ENCODE measurements at places on chromosomes 12 and 14.

DNA sequence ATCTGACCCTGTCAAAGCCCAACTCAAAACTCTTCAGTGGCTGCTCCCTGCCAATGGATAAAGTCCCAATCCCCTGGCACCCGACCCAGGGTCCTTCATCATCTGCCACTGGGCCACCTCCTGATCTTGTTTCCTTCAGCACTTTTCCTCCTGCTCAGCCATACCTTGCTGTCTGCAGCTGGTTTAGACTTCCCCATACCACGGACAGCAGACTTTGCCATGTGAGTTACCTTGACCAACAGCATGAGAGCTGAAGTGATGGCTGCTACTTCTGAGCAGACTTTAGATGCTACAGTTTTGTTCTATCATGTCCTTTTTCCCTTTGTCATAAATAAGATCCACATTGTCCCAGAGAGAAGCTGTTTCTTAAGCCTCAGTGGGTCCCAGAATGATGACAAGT is 33.3 kb upstream of the STON2 start:
- no peak for DNase-seq

DNA sequence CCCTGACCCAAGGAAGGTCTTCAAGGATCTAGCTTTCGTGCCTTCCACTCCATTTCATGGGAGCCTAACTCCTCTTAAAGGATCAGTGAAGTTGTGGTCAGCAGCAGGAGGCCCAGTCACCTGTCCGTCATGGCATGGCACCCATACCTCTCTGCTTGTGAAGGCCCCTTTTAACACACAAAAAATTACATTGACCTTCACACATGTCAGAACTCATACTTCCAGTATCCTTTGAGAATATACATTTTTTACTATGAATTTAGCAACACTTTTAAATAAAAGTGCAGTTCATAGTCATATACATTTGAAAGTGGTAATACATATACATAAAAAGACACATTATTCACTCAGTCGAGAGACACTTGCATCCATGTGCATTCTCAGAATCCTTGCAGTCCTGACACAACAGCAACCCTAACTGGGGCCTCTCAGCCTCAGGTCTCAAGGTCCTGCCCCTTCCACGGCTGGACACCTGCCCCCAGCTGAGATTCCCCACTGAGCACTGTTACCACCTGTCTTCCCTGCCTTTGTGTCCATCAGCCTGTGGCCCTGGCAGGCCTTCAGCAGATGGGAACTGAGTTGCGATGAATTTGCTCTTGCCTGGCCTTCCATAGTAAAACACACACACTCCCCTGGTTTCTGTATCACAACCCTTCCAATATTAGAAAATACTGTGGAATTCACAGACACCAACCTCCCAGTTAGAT is 3.7 kb upstream of the KRT3 start:
- no peak for DNase-seq

- no peak for DNase-seq
Observed at GRCh38 chr12:48937170-48937569, 11.9 kb upstream of the FKBP11 start.

DNA sequence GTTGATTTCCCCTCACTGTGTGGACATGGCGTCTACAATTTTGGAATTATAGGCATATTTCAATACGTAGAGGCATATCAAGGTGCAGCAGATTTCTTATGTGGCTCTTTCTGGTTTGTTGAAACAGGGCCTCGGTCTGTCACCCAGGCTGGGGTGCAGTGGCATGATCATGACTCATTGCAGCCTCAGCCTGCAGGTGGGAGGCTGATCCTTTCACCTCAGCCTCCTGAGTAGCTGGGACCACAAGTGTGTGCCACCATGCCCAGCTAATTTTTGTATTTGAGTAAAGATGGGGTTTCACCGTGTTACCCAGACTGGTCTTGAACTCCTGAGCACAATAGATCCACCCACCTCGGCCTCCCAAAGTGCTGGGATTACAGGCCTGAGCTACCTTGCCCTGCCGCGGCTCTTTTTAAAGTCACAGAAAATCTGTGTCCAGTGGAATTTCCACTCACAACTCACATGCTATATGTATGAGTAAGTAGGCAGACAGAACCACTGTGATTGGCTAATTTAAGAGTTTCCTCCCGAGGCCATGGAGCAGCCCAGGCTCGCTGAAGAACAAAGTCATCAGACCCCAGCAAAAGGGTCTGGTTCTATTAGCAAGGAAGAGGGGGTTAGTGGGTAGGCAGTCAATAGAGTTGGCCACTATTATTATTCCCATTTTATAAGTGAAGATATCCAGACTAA is 9.1 kb downstream of the GNG2 start:
- peak; percentile 64 for DNase-seq

DNA sequence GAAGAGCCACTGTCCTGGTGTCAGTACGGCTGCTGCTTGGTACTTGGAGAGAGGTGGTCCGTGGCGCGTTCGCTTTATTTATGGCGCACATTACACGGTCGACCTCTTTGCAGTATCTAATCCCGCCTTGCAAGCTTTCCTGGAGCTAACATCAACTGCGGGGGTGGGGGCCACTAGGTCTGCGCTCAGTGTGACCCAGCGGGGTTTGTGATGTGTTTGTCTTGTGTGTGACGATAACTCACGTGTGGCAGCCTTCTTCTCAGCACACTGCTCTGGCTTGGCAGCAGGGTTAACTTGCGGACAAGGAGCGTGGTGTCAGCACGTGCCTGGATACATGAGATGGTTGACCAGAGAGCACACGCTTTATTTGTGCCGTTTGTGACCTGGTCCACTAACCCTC is 122.2 kb upstream of the RTL1 start:
- DNase-seq: no peak

DNA sequence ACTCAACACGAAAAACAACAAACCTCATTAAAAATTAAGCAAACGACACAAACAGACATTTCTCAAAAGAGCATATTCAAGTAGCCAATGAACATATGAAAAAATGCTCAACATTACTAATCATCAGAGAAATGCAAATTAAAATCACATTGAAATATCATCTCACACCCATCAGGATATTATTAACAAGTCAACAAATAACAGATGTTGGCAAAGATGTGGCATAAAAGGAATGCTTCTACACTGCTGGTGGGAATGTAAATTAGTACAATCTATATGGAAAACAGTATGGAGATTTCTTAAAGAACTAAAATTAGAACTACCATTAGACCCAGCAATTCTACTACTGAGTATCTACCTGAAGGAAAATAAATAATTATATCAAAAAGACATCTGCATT is 182.2 kb downstream of the KITLG start:
- DNase-seq: no peak

DNA sequence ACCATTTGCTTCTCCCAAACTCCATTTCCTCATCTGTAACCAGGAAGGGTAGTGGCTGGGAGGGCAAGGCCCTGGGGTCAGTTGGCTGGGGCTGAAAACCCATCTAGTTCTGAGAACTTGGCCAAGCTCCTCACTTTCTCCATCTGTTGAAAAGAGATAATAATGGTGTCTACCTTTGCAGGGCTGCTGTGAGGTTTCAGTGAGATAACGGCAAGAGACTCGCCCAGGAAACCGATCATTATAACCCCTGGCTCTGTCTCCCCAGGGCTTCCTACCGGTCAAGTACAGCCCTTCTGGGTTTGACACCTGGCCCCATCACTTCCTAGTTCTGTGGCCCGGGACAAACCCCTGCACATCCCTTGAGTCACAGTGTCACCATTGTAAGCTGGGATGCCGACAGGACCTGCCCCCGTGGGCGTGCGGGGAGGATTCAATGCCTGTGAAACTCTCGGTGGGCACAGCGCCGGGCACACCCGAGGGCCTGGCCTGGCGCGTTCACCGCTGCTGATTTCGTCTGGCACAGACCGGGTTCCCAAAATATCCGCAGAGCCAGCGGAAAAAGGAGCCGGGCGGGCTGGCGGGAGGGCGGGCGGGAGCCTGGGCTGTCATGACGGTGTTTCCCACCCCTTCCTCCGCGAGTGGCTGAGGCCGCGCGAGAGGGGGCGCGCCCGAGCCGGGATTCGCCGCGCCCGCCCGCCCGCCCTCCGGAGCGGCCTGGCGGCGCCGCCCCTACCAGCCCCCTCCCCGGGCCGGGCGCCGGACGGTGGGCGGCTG is 4.4 kb downstream of the KMT5A start:
- peak; percentile 79 for DNase-seq

- no peak for DNase-seq
Observed at GRCh38 chr14:61607570-61608244, 87.6 kb upstream of the HIF1A start.

GRCh38 chr12:104667139-104667538 is 210.4 kb downstream of the CHST11 start:
- DNase-seq: no peak

- no peak for DNase-seq
Observed at GRCh38 chr14:63032641-63033040, 12.6 kb downstream of the KCNH5 start.

DNA sequence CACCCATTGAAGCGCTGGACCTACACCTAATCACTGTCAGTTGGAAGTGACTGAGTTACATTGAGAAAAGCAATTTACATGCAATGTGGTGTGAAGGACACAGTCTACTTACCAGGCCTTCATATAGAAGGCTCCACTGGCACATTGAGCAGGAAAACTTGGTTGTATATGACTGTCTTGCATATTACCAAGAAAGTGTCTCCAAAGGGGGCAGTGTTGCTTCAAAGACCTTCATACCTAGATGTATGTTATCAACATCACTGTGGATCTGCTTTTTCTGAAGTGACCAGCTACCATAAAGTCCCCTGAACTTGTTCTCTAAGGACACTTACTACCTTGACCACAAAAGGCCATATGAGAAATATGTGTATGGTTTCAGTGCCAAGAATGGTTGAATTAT is 64.1 kb downstream of the NELL2 start:
- peak; percentile 43 for DNase-seq

- peak; percentile 61 for DNase-seq
Observed at GRCh38 chr12:4270016-4270830, 3.3 kb upstream of the CCND2 start.

GRCh38 chr12:121581686-121582429 is 1.0 kb upstream of the KDM2B start:
- no peak for DNase-seq

GRCh38 chr14:58668848-58669480 is 31.2 kb downstream of the DACT1 start:
- no peak for DNase-seq

- DNase-seq: no peak
Observed at GRCh38 chr12:7859552-7859951, 13.2 kb downstream of the SLC2A14 start.

- no peak for DNase-seq
Observed at GRCh38 chr14:89304561-89304960, 112.5 kb downstream of the FOXN3 start.

GRCh38 chr14:102490456-102490855 is 19.1 kb downstream of the ANKRD9 start:
- DNase-seq: no peak

- DNase-seq: no peak
Observed at GRCh38 chr12:25840678-25841465, 117.6 kb upstream of the RASSF8 start.

DNA sequence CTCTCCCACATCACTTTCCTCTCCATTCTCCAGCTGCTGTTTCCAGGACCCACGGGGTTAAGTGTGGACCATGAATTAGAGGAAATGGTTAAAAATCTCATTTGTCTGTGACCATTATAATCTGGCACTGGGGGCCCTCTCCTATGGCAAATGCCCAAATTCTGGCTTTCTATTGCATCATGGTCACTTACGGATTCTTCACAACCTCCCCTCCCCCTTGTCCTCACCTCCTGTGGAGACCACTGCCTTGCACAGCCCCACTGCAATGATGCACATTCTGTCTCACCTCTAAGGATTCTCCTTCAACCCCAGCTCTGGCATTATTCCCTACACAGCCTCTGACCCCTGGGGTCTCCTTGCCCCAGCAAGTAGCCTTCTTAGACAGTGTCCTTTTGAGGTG is 18.9 kb downstream of the BCAT1 start:
- DNase-seq: no peak

- no peak for DNase-seq
Observed at GRCh38 chr12:20505056-20505455, 136.7 kb downstream of the PDE3A start.

DNA sequence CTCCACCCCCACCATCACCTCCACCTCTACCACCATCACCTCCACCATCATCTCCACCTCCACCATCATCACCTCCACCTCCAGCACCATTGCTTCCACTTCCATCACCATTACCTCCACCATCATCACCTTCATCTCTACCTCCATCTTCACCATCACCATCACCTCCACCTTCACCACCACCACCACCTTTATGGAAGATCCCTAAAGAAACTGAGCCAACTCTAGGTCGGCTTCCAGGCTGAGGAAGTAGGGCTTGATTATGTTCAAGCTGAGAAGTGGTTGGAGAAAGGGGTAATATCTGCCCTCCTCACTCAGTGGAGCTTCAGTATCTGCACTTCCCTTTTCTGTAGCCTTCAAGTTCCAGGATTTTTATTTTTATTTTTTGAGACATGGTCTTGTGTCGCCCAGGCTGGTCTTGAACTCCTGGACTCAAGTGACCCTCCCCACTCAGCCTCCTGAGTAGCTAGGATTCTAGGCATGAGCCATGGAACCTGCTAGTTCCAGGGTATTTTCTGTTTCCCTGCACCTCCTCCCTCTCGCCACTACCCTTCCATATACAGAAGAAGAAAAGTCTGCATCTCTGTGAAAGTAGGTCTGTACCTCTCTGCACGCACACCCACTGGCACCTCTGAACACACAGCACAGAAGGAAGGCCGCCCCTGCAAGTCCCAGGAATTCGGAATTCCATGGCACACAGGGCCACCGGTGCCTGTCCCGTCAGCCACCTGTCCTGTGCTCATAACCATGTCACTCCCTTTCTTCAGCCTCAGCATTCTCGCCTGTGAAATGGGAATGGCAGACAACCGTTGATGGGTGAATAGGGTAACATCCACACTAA is 5.9 kb downstream of the ZBTB42 start:
- DNase-seq: no peak

GRCh38 chr12:132027636-132028035 is 77.9 kb downstream of the EP400 start:
- DNase-seq: no peak

DNA sequence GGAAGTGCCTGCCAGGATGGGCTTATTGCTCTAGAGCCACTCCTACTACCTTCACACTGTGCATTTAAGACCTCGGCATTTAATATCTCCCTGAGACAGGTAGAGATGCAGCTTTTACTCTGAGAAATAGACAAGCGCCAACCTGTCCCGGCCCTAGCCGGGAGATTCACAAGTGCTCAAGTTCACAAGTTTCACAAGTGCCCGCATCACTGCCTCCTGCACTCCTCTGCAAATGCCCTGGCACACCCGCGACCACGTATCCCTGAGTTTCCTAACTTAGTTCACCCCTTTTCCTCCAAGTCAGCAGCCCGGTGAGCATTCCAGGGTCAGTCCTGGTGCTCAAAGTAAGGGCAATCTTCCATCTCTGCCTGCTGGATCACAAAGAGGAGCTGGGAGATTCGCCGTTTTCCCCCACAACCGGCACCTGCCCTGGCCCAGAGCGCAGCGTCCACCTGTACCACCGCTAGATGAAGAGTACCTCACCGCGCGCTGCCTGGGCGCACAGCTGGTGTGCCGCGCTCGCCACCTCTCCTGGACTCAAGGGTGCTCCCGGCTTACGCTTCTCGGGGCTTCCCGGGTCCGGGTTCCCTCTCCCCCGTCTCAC is 5.0 kb upstream of the SLC38A4 start:
- peak; percentile 7 for DNase-seq

DNA sequence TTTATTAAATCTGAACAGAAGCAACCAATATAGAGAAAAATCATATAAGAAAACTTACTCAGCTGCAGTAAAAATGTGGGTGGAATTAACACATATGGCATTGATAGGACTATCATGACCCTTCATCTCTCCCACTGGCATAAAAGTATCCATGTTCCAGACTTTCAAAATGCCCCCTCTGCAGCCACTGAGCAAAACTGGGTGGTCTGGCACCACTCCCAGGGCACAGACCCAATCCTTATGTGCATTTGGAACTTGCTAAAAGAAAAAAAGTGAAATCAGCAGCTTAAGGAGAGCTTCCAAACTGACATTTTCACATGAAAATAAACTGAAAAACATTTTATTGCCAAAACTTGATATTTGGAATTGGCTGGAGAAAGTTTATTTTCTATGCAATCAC is 141.5 kb downstream of the KIF21A start:
- no peak for DNase-seq

All from activated T-cell treated with anti-CD3 and anti-CD28 coated beads, Interleukin-2, amount 50 U/mL, for 72 hours (primary cell).